Stomach (tissue), 19 donors: ENCODE measurements at places on chromosomes 3 and 15. TPM values are rescaled to one million over a fixed set of nuclear protein-coding genes. Genes with fewer than 3 reads are reported as not detected.

DNA sequence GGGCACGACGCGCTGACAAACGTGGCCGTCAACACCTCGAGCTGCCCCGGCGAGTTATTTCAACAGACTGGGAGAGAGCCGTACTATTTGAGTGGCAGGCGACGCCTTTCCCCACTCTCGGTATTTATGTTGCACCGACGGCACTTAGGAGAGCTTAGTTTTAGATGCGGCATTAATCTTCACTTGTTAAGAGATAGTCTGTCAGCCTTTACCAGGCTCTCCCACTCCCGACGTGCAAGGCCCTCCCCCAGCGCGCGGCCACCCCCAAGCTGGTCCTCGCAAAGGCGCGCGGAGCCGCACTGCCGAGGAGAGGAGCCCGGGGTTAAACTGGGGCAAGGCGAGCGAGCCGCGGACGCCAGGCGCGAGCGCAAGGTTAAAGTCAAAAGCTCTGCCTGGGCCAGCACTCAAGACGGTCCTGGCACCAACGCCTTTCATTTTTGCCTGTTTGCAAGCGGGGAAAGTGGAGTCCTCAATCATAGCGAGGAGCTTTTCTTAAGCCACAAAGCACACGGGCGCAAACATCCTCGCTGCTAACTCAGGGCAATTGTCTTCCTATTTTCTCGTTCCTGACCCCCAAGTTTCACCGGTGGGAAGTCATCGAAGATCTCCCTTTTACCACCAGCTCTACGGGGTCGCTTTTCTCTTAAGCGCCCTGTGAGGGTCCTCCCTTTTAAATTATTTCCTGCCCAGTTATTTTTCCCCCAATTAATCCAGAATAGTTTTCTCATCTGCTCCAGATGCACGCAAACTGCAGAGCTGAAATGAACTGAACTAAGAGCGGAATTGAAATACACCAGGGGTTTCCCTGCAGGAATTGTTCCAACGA is 86.6 kb downstream of the NR2F2 start:
- H3K27me3 ChIP-seq = peaks cover 40% of the 10 kb centered on the region
- peak; percentile 70 for DNase-seq
- H3K27ac ChIP-seq = peak overlapping the region; percentile 85
- H3K4me3 ChIP-seq = peak overlapping the region; percentile 59
- H3K4me1 ChIP-seq = peaks cover 23% of the 10 kb centered on the region
- no peaks in the 10 kb centered on the region for H3K36me3 ChIP-seq

DNA sequence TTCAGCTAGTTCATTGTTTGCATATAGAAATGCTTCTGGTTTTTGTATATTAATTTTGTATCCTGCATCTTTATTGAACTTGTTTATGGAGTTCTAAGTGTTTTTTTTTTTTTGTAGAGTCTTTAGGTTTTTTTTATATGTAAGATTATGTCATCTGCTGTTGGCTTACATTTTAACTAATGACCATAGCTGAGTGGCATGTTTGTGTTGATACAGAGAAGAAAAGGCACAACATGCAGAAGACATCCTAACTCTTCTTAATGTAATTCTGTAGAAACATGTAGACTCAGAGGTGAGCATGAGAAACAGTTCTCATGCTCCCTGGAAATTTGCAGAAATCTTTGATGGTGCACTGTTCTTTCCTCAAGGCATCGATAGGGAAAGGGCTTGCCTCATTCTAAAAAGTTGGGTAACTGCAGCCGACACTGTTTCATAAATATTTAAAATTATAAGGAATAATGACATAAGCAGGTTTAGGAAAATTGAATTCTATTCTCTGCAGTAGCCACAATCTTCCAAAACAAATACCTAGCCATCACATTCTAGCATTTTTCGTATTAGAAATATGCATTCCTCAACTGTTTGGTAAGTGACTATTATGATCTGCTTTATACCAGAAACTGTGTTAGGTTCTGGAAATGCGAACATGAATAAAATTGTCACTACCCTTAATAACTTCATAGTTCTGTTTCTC is 499.6 kb upstream of the KCNMB2 start:
- H3K36me3 ChIP-seq = no peaks in the 10 kb centered on the region
- no peaks in the 10 kb centered on the region for H3K27me3 ChIP-seq
- no peak overlapping the region for H3K27ac ChIP-seq
- no peak overlapping the region for H3K4me3 ChIP-seq

GRCh38 chr15:63022181-63022580 is 20.4 kb upstream of the TPM1 start:
- H3K4me1 ChIP-seq = no peaks in the 10 kb centered on the region
- no peak overlapping the region for H3K27ac ChIP-seq
- no peak for DNase-seq
- H3K4me3 ChIP-seq = no peak overlapping the region

GRCh38 chr3:175896655-175897054 is 1037.5 kb downstream of the NAALADL2 start:
- no peak overlapping the region for H3K4me3 ChIP-seq
- H3K27me3 ChIP-seq = no peaks in the 10 kb centered on the region
- no peaks in the 10 kb centered on the region for H3K4me1 ChIP-seq

GRCh38 chr3:23748398-23749110 is 57.2 kb upstream of the UBE2E1 start:
- H3K4me1 ChIP-seq = peaks cover 9% of the 10 kb centered on the region
- no peak for DNase-seq
- H3K27ac ChIP-seq = no peak overlapping the region
- H3K27me3 ChIP-seq = no peaks in the 10 kb centered on the region
- H3K36me3 ChIP-seq = no peaks in the 10 kb centered on the region
- H3K4me3 ChIP-seq = no peak overlapping the region

WDR93 gene
- not detected for total RNA-seq

GRCh38 chr3:62718515-62719320 is 156.5 kb downstream of the CADPS start:
- H3K36me3 ChIP-seq = no peaks in the 10 kb centered on the region
- no peak overlapping the region for H3K27ac ChIP-seq
- H3K4me3 ChIP-seq = no peak overlapping the region
- H3K27me3 ChIP-seq = no peaks in the 10 kb centered on the region

GRCh38 chr3:61922118-61922517 is 360.7 kb downstream of the PTPRG start:
- no peaks in the 10 kb centered on the region for H3K4me1 ChIP-seq
- H3K4me3 ChIP-seq = no peak overlapping the region
- H3K36me3 ChIP-seq = no peaks in the 10 kb centered on the region
- no peak overlapping the region for H3K27ac ChIP-seq

CAMK2N2 gene
- total RNA-seq = not detected

- peak overlapping the region; percentile 29 for H3K4me3 ChIP-seq
- peaks cover 8% of the 10 kb centered on the region for H3K4me1 ChIP-seq
- H3K27me3 ChIP-seq = no peaks in the 10 kb centered on the region
- H3K27ac ChIP-seq = no peak overlapping the region
- H3K36me3 ChIP-seq = no peaks in the 10 kb centered on the region
- DNase-seq = peak; percentile 30
Measured at GRCh38 chr3:75395580-75396315, 268.4 kb upstream of the FRG2C start.

GRCh38 chr3:54932606-54933005 is 4.7 kb upstream of the LRTM1 start:
- no peaks in the 10 kb centered on the region for H3K4me1 ChIP-seq
- no peak for DNase-seq
- H3K4me3 ChIP-seq = no peak overlapping the region

CCDC54 gene
- not detected for total RNA-seq

GABRB3 gene
- total RNA-seq = 14.6 TPM

- H3K36me3 ChIP-seq = no peaks in the 10 kb centered on the region
- H3K27ac ChIP-seq = no peak overlapping the region
- no peaks in the 10 kb centered on the region for H3K4me1 ChIP-seq
- no peak for DNase-seq
Measured at GRCh38 chr3:56054844-56055243, 413.4 kb downstream of the ERC2 start.

GRCh38 chr15:69973102-69973714 is 124.5 kb downstream of the TLE3 start:
- no peaks in the 10 kb centered on the region for H3K36me3 ChIP-seq
- H3K4me3 ChIP-seq = no peak overlapping the region
- no peak overlapping the region for H3K27ac ChIP-seq
- H3K4me1 ChIP-seq = no peaks in the 10 kb centered on the region
- H3K27me3 ChIP-seq = peaks cover 26% of the 10 kb centered on the region

DNA sequence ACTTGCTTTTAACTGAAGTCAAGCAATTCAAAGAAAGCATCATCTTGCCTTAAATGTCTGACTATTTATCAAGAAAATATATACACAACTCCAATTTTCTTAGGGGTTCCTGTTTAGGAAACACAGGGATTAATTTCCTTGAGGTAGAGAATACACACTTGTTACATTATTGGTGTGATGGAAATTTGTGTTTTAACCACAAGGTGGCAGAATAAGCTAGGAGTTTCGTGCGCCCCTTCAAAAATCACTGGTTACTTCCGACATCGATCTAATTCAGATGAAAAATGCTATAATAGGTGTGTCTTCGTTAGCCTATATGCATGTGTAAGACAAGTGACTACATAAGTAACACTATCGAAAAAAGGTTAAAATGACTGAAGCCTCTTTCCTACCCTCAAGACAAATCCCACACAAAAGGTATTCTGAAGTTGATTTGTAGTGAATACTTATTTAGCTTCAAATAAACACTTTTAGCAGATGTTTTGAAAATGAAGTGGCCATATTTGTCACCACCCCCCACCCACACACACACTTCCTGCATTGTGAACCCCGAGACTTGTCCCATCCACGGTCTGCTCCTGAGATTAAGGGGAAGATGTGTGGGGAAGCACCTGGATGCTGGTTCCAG is 246.5 kb downstream of the ROBO1 start:
- DNase-seq = no peak
- H3K4me3 ChIP-seq = no peak overlapping the region
- no peaks in the 10 kb centered on the region for H3K27me3 ChIP-seq

- H3K4me3 ChIP-seq = no peak overlapping the region
- H3K36me3 ChIP-seq = no peaks in the 10 kb centered on the region
- no peaks in the 10 kb centered on the region for H3K4me1 ChIP-seq
- no peak for DNase-seq
Measured at GRCh38 chr15:69338535-69339213, 40.0 kb downstream of the PAQR5 start.

- H3K27ac ChIP-seq = no peak overlapping the region
- H3K27me3 ChIP-seq = peaks cover 41% of the 10 kb centered on the region
- DNase-seq = no peak
- H3K4me1 ChIP-seq = no peaks in the 10 kb centered on the region
- no peaks in the 10 kb centered on the region for H3K36me3 ChIP-seq
Measured at GRCh38 chr15:66126031-66126441, 127.5 kb downstream of the MEGF11 start.

GRCh38 chr3:30131191-30131590 is 475.2 kb upstream of the TGFBR2 start:
- no peaks in the 10 kb centered on the region for H3K36me3 ChIP-seq
- no peak overlapping the region for H3K4me3 ChIP-seq
- H3K27me3 ChIP-seq = no peaks in the 10 kb centered on the region
- no peaks in the 10 kb centered on the region for H3K4me1 ChIP-seq

DNA sequence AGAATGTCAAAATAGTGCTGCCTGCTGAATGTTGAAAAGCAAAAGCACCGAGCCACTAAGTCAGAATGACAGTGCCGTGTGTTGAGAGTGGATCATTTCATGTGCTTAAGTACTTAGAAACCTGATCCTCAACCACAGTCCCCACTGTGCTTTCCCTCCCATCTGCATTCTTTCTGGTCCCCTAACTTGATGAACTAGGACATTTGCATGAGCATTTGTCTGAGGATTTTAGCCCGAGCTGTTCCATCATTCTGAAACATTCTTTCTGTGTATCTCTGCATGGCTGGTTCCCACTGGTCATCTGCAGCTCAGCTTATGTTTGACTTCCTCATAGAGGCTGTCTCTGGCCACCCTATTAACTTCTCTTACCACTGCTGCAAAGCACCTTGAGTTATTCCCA is 42.0 kb downstream of the SST start:
- no peak for DNase-seq
- H3K27ac ChIP-seq = no peak overlapping the region
- no peaks in the 10 kb centered on the region for H3K36me3 ChIP-seq

- H3K36me3 ChIP-seq = no peaks in the 10 kb centered on the region
- H3K27me3 ChIP-seq = no peaks in the 10 kb centered on the region
- no peaks in the 10 kb centered on the region for H3K4me1 ChIP-seq
- DNase-seq = no peak
Measured at GRCh38 chr3:13251166-13251903, 168.8 kb downstream of the NUP210 start.

GRCh38 chr3:61847784-61848462 is 286.6 kb downstream of the PTPRG start:
- peak; percentile 27 for DNase-seq
- H3K36me3 ChIP-seq = no peaks in the 10 kb centered on the region
- no peaks in the 10 kb centered on the region for H3K27me3 ChIP-seq
- peaks cover 18% of the 10 kb centered on the region for H3K4me1 ChIP-seq
- no peak overlapping the region for H3K4me3 ChIP-seq

SCN11A gene
- not detected for total RNA-seq

DNA sequence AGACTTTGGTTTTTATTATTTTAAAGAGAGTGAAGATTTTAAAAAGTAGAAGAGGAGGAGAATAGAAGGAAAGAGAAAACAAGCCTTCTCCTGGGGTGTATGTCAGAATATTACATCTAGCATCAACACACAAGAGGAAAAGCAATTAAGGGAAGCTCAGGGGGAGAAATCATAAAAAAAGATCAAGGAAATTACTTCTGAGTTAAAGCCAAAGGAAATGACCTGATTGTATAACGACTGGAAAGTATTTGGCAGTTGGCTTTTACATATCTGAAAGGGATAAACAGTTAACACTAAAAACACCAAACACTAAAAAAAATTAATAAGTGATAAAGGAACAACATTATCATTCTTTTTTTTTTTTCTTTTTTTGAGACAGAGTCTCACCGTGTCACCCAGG is 58.4 kb downstream of the CPNE4 start:
- DNase-seq = no peak
- H3K27me3 ChIP-seq = no peaks in the 10 kb centered on the region
- no peak overlapping the region for H3K4me3 ChIP-seq

ADCY5 gene
- total RNA-seq = 79.9 TPM

GRCh38 chr15:58042006-58042405 is 23.5 kb downstream of the ALDH1A2 start:
- no peak overlapping the region for H3K4me3 ChIP-seq
- no peaks in the 10 kb centered on the region for H3K36me3 ChIP-seq
- no peak for DNase-seq
- no peak overlapping the region for H3K27ac ChIP-seq
